T-helper 2 cell treated with Interferon-gamma antibody and Interleukin-4, amounts not matched to agents 5 μg/mL and 100 μg/mL, for 36 hours (primary cell): ENCODE measurements at places on chromosomes 4 and X.

DNA sequence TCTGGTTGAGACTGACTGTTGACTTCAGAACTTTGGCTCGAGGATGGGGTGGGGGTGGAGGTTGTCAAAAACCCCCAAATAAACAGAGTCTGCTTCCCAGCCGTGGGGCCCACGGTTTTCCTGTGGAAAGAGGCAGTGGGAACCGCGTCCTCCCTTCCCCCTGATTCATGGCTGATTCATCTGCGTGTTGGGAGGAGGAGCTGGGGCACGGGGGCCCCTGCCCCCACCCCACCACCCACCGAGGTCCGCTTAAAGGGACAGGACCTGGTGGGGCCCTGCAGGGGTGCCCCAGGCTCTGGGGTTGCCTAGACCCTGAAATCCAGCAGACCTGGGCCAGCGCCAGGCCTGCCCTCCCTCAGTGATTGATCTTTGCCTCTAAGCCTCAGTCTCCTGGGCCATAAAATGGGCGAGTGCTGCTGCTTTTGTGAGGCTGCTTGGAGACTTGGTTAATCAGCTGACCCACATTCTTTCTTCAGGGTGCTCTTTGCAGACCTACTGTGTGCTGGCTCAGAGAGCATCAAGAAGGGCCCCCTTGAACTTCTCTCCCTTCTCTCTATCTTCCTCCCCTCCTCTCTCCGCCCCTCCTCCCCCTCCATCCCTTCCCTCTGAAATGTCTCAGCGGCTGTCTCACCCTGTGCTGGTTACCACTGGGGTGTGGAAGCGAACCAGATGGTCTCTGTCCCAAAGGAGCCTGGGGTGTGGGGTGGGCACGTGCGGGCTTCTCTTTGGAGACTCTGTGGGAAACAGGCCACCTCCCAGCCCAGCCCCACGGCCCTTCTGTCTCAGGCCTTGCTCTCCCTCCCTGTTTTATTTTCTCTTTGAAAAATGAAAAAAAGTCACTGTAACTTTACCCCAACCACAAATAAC, 9.1 kb downstream of the HTRA3 start:
- DNase-seq = no peak

DNA sequence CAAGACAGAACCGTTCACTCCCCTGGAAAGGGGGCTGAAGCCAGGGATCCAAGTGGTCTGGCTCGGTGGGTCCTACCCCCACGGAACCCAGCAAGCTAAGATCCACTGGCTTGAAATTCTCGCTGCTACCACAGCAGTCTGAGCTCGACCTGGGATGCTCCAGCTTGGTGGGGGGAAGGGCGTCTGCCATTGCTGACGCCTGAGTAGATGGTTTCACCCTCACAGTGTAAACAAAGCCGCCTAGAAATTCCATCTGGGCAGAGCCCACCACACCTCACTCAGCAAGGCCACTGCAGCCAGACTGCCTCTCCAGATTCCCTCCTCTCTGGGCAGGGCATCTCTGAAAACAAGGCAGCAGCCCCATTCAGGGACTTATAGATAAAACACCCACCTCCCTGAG, 13.4 kb upstream of the PBDC1 start:
- DNase-seq = no peak

- DNase-seq = no peak
Observed at GRCh38 chr4:13612569-13612968, 15.0 kb downstream of the BOD1L1 start.

GRCh38 chr4:57151481-57151880, 41.3 kb upstream of the IGFBP7 start:
- no peak for DNase-seq

DNA sequence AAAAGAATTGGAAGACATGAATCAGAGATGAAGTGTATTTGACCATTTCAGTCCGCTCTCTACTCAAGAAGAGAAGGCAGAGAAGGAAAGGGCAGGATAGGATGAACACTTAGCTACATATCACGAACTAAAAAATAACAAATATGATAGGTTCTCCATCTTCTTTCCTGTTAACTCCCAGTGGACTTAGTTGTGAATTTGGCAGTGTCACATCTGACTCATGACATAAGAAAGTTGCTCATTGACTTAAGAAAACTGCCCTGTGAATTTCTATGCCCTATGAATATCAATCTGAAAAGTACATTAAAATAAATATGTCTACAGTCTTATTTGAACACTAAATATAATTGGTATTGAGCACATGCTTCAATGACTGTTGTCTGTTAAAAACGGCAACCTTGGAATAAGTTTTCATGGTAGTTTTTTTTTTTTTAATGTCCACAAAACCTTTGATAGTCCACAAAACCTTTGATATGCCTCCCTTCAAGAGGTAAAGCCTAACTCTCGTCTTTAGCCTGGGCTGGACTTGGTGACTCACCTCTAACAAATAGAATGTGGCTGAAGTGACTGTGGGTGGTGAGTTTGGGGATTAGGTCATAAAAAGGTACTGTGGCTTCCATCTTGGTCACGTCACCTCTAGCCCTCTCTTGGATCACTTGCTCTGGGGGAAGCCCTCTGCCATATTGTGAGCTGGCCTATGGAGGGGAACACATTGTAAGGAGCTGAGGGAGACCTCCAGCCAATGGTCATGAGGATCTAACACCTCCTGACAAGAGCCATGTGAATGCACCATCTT, 184.7 kb upstream of the S100G start:
- no peak for DNase-seq

DNA sequence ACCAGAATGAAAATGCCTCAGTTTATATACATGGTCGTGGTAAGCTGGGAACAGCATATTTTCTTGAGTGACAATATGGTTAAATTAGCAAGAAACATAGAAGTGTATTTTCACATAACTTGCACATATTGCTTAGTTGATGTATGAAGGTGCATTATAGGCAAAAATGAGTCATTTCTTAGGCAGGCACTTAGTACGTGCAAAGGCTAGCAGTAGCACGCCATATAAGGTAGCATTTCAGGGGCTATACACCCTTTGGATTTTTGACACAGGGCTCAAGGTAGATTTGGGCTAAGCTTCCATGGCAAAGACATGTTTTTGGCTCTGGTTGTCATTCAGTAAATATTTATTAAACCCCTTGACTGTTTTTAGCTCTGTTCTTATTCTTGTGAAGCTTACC, 33.1 kb downstream of the PCDH7 start:
- DNase-seq = no peak

GRCh38 chr4:77992581-77992980, 64.5 kb upstream of the FRAS1 start:
- DNase-seq = no peak

- no peak for DNase-seq
Observed at GRCh38 chr4:89129080-89129640, 17.8 kb downstream of the TIGD2 start.

GRCh38 chr4:90349636-90350035, 222.4 kb downstream of the CCSER1 start:
- DNase-seq = no peak

DNA sequence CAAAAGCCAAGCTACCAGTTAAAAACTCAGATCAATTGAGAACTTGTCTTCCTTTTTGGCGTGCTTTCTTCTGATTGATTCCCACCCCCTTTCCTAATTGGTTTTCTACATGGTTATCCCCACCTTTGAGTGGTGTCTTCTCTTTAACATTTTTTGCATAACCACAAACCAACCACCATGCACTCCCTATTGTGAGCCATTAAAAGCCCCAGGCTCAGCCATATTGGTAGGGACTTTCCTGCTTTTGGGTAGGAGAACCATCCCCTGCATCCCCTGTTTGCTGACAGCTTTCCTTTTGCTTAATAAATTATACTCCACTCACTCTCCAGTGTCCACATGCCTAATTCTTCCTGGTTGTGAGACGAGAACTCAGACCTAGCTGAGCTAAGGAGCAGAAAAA, 1651.4 kb upstream of the IGFBP7 start:
- no peak for DNase-seq

DNA sequence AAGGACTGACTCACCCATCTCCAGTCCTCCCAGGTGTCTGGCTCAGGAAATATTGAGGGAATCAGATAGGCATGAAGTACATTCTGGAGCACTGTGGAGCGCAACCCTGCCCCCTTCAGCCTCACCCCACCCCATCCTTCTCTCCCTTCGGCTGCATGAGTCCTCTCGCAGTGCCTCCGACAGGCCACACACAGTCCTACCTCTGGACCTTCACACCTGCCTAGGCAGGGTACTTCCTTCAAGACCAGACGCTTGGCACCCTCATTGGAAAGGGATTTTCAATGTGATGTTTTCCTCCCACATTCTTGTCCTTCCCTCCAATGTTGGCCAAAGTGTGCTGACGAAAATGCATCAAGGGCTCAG, 26.8 kb upstream of the PPP2R2C start:
- DNase-seq = no peak

- no peak for DNase-seq
Observed at GRCh38 chrX:40406330-40406859, 174.4 kb upstream of the ATP6AP2 start.

DNA sequence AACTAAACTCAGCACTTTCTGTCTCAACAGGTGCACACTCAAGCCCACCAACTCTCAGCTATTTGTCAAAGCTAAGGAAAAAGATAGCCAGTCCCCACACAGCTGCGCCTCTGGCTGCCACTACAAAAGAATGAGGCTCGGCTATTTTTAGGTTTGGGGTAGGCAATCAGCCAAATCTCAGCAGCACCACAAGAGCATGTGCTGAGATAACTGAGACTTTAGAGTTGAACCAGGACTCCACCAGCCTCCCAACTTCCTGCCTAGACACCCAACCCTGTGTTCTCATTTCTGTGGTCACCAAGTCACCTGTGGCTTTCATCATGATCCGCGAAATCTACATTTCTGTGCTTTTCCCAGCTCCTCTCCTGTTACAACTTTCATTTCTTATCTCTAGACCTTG, 28.0 kb downstream of the DMD start:
- DNase-seq = no peak

DNA sequence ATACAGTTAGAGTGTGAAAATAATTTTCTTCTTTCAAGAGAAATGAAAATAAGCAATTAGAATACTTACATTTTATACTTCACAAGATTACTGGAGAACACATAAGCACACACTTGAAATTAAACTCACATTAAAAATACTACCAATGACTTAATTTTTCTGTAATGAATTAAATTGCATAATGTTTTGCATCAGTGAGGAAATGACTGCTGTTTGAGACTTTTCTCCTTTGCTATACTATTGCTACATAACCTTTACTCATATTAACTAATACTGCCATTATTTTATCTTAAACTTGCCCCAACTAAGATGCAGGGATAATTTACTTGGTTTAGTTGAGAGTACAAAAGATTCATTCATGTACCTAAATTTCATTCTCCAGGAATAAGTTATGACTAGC, 590.9 kb downstream of the ARAP2 start:
- no peak for DNase-seq
